ENCODE measurements at places on chromosomes 7 and 10.

GRCh38 chr10:55369670-55370420 lies 568.8 kb upstream of the PCDH15 start:
- peak; percentile 15 for DNase-seq

DNA sequence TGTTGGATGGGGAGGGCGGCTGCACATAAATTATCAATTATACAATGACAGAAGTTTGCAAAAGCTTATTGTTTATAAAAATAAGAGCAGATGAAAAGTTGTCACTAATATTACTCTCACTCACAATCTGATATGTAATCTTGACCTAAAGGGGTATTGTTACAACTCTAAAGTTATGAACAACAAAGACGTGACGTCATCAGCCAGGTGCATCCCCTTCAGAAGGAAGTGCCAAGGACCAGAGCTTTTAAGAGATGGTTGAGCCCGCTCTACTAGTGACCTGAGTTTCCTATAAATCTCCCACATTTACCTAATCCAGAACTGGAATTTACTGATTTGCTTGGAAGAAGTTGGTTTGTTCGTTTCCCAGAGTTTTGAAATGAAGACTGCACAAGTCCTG lies 247.7 kb upstream of the MGMT start:
- no peak for DNase-seq

DNA sequence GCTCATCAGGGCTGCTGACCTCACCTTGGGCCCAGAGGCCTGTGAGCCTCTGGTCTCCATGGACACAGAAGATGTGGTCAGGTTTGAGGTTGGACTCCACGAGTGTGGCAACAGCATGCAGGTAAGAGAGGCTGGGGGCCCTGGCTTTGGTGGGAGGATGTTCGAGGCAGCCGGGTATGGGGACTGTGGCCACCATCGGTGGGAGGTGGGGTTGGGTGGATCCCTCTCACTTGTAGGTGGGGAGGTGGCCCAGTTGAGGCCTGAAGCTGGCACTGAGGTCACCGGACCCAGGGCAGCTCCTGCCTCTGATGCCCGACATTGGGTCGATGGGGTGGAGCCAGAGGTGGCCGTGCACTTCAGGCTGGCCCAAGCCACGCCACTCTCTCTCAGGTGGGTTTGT lies 406 bp downstream of the ZP3 start:
- DNase-seq: no peak

DNA sequence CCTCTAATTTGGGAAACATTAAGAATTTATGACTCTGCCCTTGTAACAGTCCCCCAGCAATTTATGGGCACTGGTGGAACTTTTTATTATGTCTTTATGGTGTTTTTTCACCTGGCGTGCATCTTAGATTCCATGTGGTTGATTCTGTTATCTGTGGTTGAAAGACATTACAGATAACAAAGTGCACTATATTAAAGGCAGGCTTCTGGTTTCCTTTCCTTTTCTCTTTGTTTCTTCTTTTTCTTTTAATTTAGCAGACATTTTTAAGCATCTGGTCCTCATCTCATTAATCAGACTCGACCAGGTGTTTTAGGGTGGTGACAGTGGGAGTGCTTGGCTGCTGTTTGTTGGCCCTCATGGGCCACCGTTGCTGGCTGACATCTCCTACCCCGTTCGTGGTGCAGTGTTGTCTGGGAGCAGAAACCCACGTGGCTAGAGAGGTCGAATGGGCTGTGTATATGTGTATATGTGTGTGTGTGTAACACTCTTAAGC lies 77.4 kb downstream of the LRMDA start:
- no peak for DNase-seq

DNA sequence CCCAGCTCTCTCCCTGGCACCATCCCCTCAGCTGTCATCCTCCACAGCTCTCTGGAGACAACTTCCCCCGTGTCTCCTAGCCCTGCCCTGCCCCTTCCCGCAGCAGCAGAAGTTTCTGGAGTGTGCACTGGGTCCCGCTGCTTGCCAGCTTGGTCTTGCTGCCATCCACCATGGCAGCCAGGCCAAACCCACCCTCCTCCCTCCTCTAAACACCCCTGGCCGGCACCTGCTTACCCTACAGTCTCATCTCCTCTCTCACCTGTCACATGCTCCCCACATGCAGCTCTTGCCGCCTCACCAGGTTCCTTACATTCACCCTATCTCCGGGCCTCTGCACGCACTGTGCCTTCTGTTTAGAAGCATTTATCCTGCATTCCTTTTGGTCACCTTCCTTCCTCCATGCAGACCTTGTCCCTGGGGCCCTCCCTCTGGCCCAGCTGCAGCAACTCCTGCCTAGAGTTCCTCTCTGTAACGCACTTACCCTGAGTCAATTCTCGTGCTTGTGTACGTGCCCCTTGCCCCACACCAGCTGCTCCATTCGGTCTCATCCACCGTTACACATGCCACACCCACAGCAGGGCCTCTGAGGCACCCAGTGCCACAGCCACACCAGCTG lies 93.9 kb upstream of the RET start:
- no peak for DNase-seq

DNA sequence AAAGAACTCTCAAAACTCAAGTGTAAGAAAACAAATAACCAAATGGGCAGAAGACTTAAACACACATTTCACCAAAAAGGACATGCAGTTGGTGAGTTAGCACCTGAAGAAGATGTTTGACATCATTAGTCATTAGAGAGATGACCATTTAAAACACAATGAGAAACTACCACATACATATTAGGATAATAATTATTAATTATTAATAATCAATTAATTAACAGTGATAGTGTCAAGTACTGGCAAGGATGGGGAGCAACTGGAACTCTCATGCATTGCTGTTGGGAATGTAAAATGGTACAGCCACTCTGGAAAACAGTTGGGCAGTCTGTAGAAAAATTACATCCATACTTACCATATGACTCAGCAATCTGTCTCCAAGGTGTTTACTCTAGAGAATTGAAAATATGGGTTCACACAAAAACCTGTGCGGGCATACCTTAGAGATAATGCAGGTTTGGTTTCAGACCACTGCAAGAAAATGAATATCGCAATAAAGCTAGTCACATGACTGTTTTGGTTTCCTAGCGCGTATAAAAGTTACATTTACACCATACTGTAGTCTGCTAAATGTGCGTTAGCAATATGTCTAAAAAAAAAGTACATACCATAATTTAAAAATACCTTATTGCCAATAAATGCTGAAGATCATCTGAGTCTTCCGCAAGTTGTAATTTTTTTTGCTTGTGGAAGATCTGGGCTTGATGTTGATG lies 30.3 kb downstream of the ARID5B start:
- DNase-seq: no peak

DNA sequence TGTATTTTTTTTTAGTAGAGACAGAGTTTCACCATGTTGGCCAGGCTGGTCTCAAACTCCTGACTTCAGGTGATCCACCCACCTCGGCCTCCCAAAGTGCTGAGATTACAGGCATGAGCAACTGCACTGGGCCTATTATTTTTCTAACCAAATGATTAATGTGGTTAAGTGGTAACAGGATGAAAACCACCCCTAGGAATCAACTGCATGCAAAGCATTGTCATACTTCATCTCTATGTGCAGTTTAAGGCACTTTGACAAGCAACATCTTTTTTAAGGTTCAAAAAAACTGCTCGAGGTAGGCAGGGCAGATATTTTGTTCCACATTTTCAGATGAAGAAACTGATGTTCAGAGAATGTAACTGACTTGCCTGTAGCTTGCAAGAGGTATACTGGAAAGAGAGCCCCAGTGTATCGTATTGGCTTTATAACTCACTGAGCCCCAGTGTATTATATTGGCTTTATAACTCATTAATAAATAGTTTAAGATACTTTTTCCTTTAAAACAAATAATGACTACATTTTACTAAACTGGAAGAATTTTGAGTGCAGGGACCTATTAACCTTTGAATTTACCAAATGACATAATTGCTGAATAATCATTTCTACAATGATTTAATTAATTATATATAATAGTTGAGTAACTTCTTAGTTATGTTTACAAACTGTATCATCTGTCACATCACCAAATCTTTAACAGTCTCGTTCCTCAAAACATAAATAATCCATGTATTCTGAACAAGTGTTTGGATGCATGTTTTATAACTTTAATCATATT lies 38.1 kb downstream of the RTKN2 start:
- no peak for DNase-seq

DNA sequence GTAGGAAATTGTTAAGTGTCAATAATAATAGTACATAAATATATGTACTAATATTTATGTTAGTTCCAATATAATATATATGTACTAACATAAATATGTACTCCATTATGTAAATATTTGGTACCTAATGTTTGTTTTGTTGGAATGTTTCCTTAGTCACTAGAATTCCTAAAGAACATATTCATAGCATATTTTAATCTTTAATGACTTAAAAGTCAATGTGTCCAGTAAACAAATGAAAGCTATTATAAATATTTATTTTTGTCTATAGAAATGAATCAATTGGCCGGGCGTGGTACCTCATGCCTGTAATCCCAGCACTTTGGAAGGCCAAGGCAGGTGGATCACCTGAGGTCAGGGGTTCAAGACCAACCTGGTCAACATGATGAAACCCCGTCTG lies 153.6 kb downstream of the GPR158 start:
- no peak for DNase-seq

- DNase-seq: no peak
Observed at GRCh38 chr7:74084722-74085578, 1.3 kb downstream of the LIMK1 start.

DNA sequence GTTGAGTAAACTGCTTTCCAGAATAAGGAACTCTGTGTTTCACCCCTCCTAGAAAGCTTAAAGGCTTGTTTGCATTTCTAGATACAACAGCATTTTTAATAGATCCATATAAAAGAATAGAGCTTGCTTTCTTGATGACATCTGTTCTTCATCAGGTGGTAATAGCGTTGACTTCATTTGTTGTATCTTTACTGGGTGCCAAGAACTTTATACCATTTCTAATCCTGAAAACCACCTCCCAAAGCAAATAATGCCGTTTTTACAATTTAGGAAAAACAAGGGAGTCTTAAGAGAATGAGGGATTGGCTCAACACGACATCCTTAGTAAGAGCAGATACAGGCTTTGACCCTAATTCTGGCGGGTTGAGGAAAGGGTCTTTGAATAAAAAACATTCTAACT lies 993.4 kb downstream of the TYW1 start:
- DNase-seq: no peak

GRCh38 chr10:31090894-31091607 lies 59.4 kb upstream of the ZNF438 start:
- no peak for DNase-seq

GRCh38 chr7:100342765-100343164 lies 15.2 kb upstream of the PILRB start:
- no peak for DNase-seq

- peak; percentile 96 for DNase-seq
Observed at GRCh38 chr10:12419262-12419847, 70.0 kb downstream of the CAMK1D start.

DNA sequence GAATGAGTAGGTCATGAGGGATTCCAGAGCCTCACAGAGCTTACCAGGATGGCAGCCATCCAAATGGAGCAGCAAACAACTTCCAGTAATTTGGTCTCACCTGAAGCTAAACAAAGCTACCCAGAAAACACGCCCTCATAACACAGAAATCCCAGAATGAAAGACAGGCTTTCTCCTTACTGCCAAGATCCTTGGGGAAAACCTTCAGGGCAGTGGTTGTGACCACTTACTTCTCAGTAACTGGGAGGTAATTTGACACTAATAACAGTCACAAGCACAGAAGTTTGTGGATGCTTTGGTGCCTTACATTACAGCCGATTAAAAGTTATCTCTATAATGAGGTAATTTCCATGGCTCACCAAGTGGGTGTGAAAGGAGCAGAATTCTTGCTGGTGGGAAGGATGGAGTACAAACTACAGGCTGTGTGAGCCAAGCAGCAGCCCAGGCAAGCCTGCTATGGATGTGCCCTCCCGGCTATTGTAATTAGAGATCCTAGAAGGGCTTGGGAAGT lies 10.4 kb downstream of the WDR91 start:
- no peak for DNase-seq

GRCh38 chr7:149529136-149529718 lies 31.6 kb upstream of the ZNF746 start:
- no peak for DNase-seq

DNA sequence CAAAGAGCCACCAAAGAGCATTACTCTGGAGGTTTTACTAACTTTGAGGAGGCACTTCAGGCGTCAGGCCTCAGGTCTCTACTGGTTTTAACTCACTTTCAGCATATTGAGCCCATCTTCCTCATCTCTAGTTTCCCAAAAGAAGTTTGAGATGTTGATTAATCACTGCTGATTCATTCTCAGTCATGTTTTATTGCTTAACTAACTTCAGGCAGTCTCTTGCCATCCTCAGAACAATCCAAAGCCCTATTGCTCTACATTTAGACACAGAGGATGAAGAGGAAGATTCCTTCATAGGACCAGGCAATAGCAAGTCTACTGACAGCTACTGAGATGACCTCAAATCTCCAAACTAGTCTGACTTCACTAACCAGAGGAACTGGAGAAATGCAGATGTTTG lies 39.1 kb upstream of the BET1 start:
- no peak for DNase-seq

GRCh38 chr7:120837599-120837998 lies 20.3 kb downstream of the TSPAN12 start:
- DNase-seq: no peak

- no peak for DNase-seq
Observed at GRCh38 chr10:91557651-91558111, 75.2 kb downstream of the PPP1R3C start.

GRCh38 chr10:71531485-71532446 lies 135.0 kb downstream of the CDH23 start:
- no peak for DNase-seq

DNA sequence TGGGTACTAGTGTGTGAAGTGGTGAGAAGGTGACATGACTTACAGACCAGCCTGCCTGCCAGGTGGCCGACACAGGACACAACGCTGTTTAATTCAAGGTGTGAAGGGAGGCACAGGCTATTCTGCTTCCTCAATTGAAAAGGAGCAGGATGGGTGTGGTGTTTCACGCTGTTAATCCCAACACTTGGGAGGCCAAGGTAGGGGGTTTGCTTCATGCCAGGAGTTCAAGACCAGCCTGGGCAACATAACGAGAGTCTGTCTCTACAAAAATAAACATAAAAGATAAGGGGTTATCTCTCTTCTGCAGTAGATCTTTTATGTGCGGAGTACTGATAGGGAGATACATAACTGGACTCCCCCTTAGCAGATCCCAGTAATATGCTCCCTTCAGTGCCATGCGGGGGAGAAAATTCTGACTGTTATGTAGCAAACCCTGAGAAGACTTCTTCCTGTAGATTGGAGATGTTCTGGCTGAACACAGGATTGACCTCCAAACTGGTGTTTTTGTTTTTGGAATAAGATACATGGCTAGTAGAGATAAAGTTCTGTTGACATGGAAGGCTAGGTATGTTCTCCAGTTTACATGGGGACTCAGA lies 63.2 kb downstream of the CCNY start:
- no peak for DNase-seq

GRCh38 chr7:77258014-77258413 lies 58.4 kb upstream of the FGL2 start:
- DNase-seq: no peak

- no peak for DNase-seq
Observed at GRCh38 chr7:149690688-149691446, 82.5 kb downstream of the ZNF467 start.

DNA sequence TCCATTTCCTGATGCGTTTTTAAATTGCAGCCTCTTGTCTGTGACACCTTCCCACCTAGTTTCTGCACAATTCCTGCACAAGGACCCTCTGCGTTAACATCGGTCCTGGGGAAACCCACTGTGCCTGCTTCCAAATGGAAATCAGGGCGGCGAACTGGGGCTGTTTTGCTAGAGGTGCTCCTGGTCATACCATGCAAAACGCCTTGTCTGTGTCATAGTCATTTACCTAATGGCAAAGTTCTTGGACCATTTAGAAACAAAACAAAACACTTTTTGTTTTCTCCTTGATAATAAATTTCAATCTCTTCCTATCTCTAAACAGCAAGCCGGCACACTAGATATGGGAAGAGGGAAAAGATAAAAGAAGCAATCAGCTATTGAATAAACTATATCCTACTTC lies 206.9 kb upstream of the KLF14 start:
- no peak for DNase-seq
